Umbilical cord (tissue), 2 donors: ENCODE measurements at places on chromosomes 7 and 10. TPM values are rescaled to one million over a fixed set of nuclear protein-coding genes. Genes with fewer than 3 reads are reported as not detected.

The ZNF425 gene
- 5.1 TPM for total RNA-seq

The PKD2L1 gene
- total RNA-seq = not detected

The VOPP1 gene
- total RNA-seq = 25.5 TPM

DNA sequence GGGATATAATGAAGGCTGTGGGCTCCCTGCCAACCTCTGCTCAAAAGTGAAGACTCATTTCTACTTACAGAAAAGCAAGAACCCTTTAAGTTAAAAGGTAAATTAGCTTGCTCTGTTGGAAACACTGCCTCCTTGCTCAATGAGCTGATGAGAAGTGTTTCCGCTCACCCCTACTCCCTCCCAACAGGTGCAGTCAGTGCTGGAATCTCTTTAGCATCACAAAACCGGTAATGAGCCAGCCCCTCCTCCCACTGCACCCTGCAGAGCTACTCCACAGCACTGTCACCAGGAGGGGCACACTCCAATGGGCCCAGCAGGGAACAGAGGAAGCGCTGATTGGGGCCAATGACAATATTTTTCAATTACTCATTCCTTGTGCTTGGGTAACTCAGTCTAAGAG, 262.5 kb downstream of the TCERG1L start:
- no peak for DNase-seq

GRCh38 chr10:10053051-10053450, 964.6 kb upstream of the CELF2 start:
- no peak for DNase-seq

GRCh38 chr10:81065474-81065873, 527.8 kb downstream of the SH2D4B start:
- DNase-seq = no peak

- DNase-seq = peak; percentile 43
These were observed 17.3 kb downstream of the MLXIPL start for GRCh38 chr7:73606801-73607691.

DNA sequence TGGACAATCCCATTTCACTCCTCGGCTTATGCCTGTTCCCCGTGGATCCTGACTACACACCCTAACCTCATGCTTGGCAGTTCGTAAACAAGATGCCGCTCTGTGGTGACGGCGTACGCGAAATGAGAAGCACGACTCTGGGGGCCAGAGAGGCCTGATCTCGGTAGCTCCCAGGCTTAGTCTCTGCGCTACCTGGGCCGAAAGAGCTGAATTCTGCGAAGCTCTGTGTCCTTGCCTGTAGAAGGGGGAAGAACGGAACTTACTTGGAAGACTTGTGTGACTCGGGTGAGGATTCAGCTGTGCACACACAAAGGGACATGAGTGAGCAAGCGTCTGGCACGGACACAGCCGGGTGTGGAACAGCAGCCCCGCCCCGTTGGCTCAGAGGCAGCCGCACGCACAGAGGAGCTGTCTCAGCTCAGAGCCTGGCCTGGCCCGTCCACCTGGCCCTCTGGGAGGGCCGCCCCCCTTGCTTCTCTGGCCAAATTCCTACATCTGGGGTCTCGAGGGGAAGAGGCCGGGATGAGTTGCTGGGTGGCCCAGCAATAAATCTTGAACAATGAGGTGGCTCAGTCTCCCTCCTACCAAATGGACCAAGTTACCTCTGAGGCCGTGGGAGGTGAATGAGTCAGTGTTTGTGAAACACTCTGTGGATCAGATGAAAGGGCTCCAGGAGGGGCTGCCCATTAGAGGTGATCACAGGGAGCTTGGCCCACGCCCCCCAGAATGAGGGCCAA, 83.8 kb downstream of the PDGFA start:
- DNase-seq = no peak
